ENCODE measurements at places on chromosomes 12 and 14. TPM values are rescaled to one million over a fixed set of nuclear protein-coding genes. Genes with fewer than 3 reads are reported as not detected.

Gene FOXA1
- not detected for total RNA-seq

Gene KRT6C
- total RNA-seq, result not detected

Gene CHURC1
- total RNA-seq, result 53.3 TPM

Gene GUCY2C
- not detected for total RNA-seq

Gene SRP54
- total RNA-seq, result 50.7 TPM

Gene OTX2
- not detected for total RNA-seq

Gene KCNC2
- total RNA-seq, result not detected

Gene NPC2
- total RNA-seq, result 363 TPM

Gene EEA1
- 6.9 TPM for total RNA-seq

Gene CFAP251
- 2.6 TPM for total RNA-seq

Gene SMIM41
- total RNA-seq, result not detected

Gene PTCSC3
- total RNA-seq, result not detected

Gene EEF1AKMT3
- 8.7 TPM for total RNA-seq

Gene TMEM63C
- not detected for total RNA-seq

Gene PTGDR
- not detected for total RNA-seq

Gene SLC16A7
- 4.3 TPM for total RNA-seq

Gene APOLD1
- 3.2 TPM for total RNA-seq

Gene TMPRSS12
- total RNA-seq, result not detected

Gene OLR1
- total RNA-seq, result not detected

Gene AVPR1A
- not detected for total RNA-seq

Gene ABCB9
- 9.0 TPM for total RNA-seq

Gene SYNE2
- 19.1 TPM for total RNA-seq

Gene TARBP2
- total RNA-seq, result 43.5 TPM

Gene LUM
- total RNA-seq, result 209 TPM

Gene PIGH
- total RNA-seq, result 24.6 TPM

Gene SLC4A8
- 0.49 TPM for total RNA-seq

Gene POLE2
- total RNA-seq, result 4.9 TPM

Gene IAPP
- not detected for total RNA-seq

Gene MYBPC1
- not detected for total RNA-seq

Gene KLRC1
- not detected for total RNA-seq

Gene CATSPERB
- 0.16 TPM for total RNA-seq

Gene AQP2
- total RNA-seq, result not detected

Gene DAAM1
- 48.4 TPM for total RNA-seq

Gene SYT10
- total RNA-seq, result not detected

Gene MOAP1
- total RNA-seq, result 11.7 TPM

Gene HNRNPA1
- total RNA-seq, result 603 TPM

Gene KRT2
- total RNA-seq, result not detected

Gene PNN
- 9.4 TPM for total RNA-seq

Gene HVCN1
- total RNA-seq, result 3.4 TPM

Gene FOXN4
- not detected for total RNA-seq

Gene RNF41
- 165 TPM for total RNA-seq

Gene TCL1A
- total RNA-seq, result not detected

Gene ABCD2
- total RNA-seq, result not detected

Gene NAA25
- 13.0 TPM for total RNA-seq

Gene ZDHHC22
- not detected for total RNA-seq

Gene SHMT2
- total RNA-seq, result 205 TPM

Gene GZMH
- not detected for total RNA-seq

Gene PLEK2
- 3.9 TPM for total RNA-seq

Gene TEX52
- not detected for total RNA-seq

Gene RTN1
- total RNA-seq, result 0.18 TPM

Gene LRRC9
- not detected for total RNA-seq

Gene SERPINA10
- not detected for total RNA-seq

Gene NKX2-8
- not detected for total RNA-seq

Gene CRIP1
- 2.9 TPM for total RNA-seq

Gene YBX3
- 185 TPM for total RNA-seq

Gene KRT75
- total RNA-seq, result not detected

Gene TAS2R19
- 0.49 TPM for total RNA-seq
